Activated CD8-positive, alpha-beta memory T cell treated with anti-CD3 and anti-CD28 coated beads for 36 hours (primary cell): ENCODE measurements at places on chromosomes 11 and 22. TPM values are rescaled to one million over a fixed set of nuclear protein-coding genes. Genes with fewer than 3 reads are reported as not detected.

The RIMBP3C gene
- 0.25 TPM for total RNA-seq

The RFPL3 gene
- total RNA-seq = not detected

The TRIM49 gene
- not detected for total RNA-seq

The FGF19 gene
- total RNA-seq = not detected

The A4GALT gene
- not detected for total RNA-seq

The PATE1 gene
- not detected for total RNA-seq

The BACE1-AS gene
- 4.8 TPM for total RNA-seq

The PAMR1 gene
- not detected for total RNA-seq

The OR51B2 gene
- not detected for total RNA-seq

The PKDREJ gene
- not detected for total RNA-seq

The AQP11 gene
- total RNA-seq = 0.55 TPM

The TP53AIP1 gene
- not detected for total RNA-seq

The LRRC32 gene
- total RNA-seq = 4.5 TPM

The C11orf24 gene
- 49.4 TPM for total RNA-seq

The IGLL1 gene
- total RNA-seq = not detected

The NPTXR gene
- 3.3 TPM for total RNA-seq

The CATSPERZ gene
- not detected for total RNA-seq

The PITPNB gene
- total RNA-seq = 150 TPM

The RFPL1 gene
- not detected for total RNA-seq

The TNRC6B gene
- total RNA-seq = 27.9 TPM

The TNNT3 gene
- not detected for total RNA-seq

The C11orf42 gene
- not detected for total RNA-seq

The RNF214 gene
- 19.7 TPM for total RNA-seq

The MOV10L1 gene
- not detected for total RNA-seq

The MAP6 gene
- total RNA-seq = 0.13 TPM

The KCNK7 gene
- total RNA-seq = 0.46 TPM

The INPP5J gene
- total RNA-seq = 0.15 TPM

The TENM4 gene
- not detected for total RNA-seq

The NXPE1 gene
- not detected for total RNA-seq

The ASCL2 gene
- total RNA-seq = 1.8 TPM

The BACE1 gene
- 1.9 TPM for total RNA-seq

The TRIM6 gene
- 0.23 TPM for total RNA-seq

The TCN1 gene
- not detected for total RNA-seq

The LDHAL6A gene
- not detected for total RNA-seq

The SLC17A6 gene
- total RNA-seq = not detected

The RAB3IL1 gene
- not detected for total RNA-seq
